ENCODE measurements at places on chromosomes 5 and 9.

DNA sequence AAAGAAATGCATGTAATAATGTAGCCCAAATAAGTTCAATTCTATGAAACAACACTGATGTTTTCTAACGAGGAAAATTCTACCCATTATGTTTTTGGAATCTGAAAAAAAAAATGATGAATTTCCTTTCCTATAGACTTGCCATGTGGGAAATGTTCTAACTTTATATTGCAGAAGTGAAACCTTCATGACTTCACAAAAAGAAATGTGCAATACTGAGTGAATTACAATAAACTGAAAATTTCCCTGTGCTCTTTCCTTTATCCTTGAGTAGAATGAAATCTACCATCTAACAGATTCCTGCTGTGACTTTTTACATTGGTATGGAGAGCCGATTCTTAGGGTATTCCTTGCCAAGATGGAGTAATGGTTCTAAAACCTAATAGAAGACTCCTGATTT is 1622.5 kb downstream of the MAT2B start:
- DNase-seq, result no peak

- no peak for DNase-seq
Observed at GRCh38 chr9:119934497-119934896, 565.3 kb upstream of the BRINP1 start.

GRCh38 chr9:14312719-14313377 is 1.1 kb downstream of the NFIB start:
- no peak for DNase-seq

- DNase-seq, result no peak
Observed at GRCh38 chr5:160457252-160457651, 35.6 kb downstream of the PTTG1 start.

DNA sequence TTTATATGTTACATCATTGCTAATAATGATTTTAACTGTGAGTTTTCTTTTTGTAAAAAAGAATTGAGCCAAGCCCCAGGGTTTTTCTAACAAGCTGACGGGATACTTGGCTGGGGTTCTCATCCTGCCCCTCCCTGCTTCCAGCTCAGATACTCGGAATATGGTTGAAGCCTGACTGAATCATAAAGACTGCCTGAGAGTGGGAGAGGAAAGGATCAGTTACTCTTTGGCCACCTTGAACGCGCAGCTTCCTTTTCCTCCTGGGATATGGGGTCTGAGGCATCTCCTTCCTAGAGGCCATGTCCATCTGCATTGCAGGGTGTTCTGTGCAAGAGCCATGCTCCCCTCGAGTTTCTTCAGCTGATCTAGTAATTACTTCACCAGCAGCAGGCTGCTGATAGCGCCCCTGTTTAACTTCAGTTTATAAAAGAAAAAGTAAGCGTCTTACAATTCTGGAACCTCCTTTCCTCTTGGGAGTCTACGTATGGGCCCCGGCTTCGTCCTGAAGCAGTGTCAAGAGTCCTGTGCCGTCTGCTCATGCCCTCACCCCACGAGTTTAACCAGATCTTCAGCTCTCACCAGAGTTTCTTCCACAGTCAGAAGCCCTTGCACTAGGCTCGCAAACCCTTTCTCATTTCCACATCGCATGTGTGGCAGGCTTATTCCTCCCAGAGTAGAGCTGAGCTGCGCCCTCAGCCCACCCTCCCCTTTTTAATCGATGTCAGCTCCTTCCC is 130.0 kb downstream of the MVB12B start:
- no peak for DNase-seq

DNA sequence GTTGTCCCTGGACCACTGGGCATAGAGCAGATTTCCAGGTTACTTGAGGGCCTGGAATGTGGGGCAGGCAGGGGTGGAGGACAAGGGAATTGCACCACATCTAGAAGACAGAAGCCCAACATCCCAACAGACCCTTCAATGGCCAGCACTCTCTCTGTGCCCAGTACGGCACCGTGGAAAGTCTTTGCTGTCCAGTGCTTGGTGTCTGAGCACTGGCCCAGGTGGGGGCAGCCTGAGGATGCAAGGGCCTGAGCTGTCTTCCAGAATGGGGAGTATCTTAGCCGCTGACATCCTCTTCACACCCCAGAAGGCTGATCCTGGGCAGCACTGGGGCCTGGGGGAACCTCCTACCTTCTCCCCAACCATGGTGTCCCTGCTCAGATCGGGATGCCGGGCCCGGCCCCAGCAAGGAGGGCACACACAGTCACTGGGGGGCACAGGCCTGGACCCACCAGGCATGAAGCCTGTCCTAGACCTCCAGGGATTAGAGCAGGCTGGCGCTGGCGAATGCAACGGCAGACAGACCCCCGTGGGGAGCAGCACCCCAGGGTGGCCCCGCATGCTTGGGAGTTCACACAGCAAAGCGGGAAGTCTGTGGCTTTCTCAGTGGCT is 40.6 kb upstream of the OLFM1 start:
- no peak for DNase-seq

DNA sequence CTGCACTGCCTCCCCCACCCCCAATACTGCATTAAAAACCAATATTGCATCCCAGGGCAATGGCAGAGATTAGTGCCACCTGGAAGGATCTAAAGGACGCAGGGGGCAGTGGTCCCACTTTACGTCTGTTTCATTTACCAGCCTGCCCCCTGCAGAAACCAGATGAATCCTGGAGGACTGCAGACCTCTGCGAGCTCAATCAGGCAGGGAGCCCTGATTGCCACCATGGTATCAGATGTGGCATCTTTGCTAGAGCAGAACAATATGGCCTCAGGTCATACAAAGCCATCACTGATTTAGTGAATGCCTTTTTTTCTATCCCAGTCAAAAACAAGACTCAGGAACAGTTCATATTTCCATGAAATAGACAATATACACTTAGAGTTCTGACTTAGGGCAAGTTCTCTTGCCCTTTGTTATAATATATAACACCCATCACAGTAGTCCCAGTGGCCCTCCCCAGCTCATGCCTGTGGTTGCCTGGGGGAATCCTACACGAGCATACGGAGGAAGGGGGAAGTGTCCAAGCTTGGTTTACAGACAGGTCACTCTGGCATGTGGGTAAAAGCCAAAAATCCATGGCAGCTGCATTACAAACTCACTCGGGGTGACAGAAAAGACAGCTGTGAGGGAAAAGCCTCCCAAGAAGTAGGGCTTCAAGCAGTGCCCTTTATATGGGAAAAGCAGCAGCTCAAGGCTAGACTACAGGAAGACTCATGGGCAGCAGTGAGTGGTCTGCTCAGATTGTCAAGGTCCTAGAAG is 85.1 kb downstream of the MED27 start:
- no peak for DNase-seq

- no peak for DNase-seq
Observed at GRCh38 chr5:137957948-137958347, 68.7 kb downstream of the PKD2L2 start.

DNA sequence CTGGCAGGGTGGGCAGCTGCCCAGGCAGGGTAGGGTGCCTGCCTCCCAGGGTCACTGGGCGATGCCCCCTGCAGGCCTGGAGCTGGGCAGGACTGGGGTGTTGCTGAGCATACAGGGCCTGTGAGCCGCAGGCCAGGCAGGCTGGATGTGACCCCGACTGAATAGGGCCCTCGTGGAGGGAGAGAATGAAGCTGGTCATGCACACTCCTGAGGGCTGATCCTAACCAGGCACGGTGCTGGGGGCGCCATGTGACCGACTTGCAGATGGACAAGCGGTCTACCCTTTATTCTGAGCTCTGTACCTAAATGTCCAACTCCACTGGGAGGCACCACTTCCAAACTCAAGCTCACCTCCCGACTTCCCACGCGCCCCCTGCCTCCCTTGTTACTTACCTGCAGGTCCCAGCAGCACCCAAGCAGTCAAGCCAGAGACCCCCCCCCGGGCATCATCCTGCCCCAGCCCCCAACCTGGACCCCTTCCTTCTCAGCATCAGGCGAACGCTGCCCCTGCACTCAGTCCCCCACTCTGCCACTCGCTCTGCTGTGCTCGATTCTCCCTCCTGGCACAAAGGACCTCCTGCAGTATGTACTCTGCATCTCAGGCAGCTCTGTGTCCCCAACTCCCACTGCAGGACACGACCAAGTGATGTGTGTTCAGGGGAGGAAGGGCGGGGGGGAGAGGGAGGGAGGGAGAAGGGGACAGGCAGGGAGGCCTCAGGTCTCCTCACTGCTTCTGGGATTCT is 76.8 kb upstream of the PHYKPL start:
- no peak for DNase-seq

DNA sequence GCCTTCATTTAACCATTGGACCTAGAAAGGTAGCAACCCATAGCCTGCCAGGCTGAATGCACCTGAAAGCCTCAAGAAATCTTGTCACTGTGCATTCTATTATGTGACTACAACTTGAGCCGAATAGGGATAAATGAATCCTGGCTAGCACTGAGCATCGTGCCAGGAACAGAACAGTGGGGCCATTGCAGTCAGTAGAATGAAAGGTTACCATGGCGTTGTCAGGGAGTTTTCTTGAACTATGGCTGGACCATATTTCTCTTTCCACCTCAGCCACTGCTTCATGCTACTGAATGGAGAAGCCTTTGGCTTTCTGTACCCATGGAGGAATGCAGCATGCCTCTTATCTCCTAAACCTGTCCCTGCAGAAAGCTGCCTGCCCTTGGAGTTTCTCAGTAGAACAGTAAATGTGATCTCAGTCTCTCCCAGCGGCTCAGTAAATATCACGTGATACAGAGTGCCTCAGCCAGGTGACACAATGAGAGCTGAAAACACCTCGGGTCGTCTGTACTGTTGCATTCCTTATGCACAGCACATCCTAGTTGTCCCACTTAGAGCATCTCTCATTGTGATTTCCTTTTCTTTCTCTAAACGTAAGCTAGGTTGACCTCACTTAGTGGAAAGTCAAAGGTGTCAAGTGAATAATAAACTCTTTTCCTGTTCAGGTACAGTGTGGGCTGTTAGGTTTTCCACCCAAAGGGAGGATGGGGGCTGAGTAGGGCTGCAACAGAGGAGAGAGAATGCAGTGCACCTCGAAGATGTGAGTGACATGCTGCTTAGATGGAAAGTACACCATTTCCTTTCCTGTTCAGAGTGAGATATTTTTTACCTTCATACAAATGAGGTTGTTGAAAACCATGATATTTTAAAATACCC is 115.3 kb downstream of the MACIR start:
- DNase-seq, result no peak

DNA sequence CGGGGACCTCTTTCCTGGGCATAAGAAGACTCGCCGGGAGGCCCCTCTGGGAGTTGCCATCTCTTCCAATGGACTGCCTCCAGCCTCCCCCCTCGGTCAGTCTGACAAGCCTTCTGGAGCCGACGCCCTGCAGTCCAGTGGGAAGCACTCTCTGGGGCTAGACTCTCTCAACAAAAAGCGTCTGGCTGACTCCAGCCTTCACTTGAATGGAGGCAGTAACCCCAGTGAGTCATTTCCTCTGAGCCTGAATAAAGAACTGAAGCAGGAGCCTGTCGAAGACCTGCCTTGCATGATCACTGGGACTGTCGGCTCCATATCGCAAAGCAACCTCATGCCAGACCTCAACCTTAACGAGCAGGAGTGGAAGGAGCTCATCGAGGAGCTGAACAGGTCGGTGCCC is 28.4 kb upstream of the LTC4S start:
- DNase-seq, result no peak

- no peak for DNase-seq
Observed at GRCh38 chr5:118791926-118792734, 196.2 kb downstream of the DTWD2 start.

DNA sequence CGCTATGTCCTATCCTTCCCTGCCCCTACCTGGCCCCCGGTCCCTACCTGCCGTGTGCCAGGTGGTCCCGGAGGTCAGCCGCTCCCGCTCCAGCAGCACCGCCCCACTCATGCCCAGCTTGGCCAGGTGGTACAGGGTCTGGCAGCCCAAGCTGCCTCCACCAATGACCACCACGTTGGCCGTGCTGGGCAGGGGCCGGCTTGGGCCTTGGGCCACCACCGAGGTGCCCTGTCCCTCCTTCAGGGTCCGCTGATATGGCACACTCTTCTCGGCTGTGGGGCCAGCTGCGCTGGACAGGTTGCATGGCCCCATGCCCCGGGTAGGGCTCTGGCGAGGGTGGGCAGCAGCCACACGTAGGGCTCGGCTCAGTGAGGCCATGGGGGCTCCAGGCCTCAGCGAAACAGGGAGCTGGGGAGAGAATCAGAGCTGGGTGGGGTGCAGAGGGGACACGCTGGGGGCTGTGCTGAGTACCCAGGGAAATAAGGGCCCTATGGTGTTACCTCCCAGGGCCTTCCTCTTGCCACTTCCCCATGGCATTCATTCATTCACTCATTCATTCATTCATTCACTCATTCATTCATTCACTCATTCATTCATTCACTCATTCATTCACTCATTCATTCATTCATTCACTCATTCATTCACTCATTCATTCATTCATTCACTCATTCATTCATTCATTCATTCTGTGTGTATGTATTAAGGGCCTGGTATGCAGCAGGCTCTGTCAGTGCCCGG is 4.2 kb downstream of the SARDH start:
- no peak for DNase-seq

GRCh38 chr5:78293851-78294247 is 649 bp downstream of the AP3B1 start:
- no peak for DNase-seq

DNA sequence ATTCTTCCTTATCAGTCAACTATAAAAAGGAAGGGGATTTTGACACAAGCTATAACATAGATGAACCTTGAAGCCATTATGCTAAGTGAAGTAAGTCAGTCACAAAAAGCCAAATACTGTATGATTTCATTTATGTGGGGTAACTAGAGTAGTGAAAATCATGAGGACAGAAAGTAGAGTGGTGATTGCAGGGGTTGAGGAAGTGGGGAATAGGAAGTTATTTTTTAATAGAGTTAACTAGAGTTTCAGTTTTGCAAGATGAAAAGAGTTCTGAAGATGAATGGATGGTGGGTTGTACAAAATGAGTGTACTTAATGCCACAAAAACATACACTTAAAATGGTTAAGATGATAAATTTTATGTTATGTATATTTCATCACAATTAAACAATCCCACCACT is 65.4 kb upstream of the FAM174A start:
- DNase-seq, result no peak

DNA sequence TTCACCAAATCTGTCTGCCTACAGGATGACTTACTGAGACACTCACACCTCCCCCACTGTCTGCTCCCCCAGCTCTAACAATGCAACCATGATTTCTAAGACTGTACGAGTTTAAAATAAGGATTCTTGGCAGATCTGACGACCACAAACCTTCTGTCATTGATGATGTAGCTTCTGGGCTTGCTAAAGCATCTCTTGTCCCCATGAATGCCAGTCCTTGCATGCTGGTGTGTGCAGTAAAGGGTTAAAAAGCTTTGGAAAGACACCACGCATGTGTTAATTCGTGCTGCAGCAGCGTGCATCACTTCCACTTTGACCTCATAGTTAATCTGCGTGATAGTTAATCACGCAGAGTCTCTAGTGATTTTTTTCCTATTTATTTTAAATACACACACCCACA is 411 bp upstream of the GABRG2 start:
- DNase-seq, result no peak

DNA sequence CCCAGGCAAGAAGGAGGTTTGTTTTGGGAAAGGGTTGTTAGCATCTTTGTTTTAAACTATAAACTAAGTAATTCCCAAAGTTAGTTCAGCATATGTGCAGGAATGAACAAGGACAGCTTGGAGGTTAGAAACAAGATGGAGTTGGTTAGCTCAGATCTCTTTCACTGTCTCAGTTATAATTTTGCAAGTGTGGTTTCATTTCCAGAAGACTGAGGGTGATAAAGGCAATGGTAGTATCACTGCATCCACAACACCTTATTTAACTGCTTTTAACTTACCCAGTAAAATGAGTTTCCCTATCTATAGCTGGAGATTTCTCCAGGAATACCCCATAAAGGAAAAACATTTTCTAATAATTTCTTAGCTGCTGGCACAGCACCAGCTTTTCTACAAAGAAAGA is 152.7 kb downstream of the AOPEP start:
- no peak for DNase-seq

GRCh38 chr9:27385606-27386322 is 88.8 kb upstream of the EQTN start:
- no peak for DNase-seq
